Stimulated activated CD8-positive, alpha-beta memory T cell treated with anti-CD3 and anti-CD28 coated beads, Interleukin-7, amount 100 ng/mL, for 48 hours (primary cell): ENCODE measurements at places on chromosomes 7 and 10.

- DNase-seq: no peak
Observed at GRCh38 chr7:55887821-55888247, 578 bp downstream of the ZNF713 start.

DNA sequence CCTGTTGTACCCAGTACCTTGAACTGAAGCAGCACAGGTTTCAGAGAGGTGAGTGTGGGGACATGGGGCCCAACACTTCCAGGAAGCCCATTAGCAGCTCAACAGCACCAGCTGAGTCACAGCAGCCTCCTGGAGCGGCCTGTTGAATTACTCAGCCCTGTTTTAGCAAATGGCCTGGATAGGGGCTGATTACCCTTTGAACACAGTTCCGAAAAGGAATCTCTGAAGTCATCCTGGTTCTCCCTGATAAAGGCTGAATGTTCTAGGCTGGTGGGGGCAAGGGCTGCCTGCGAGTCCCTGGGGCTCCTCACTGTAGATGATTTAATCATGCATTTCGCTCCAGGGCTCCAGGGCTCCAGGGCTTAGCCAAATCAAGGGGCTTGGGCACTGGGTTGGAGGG is 287.5 kb downstream of the GRID1 start:
- no peak for DNase-seq

DNA sequence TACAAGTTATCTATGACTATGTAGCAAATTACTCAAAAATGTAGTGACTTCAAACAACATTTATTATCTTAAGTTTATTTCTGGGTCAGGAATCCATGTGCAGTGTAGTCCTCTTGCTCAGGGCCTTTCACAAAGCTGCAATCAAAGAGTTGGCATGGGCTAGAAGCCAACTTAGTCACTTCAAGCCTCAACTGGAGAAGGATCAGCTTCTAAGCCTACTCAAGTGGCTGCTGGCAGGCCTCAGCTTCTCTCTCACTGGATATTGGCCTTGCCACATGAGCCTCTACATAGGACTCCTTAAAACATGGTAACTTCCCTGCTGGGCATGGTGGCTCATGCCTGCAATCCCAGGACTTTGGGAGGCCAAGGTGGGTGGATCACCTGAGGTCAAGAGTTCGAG is 5.0 kb upstream of the NFE2L3 start:
- DNase-seq: no peak

DNA sequence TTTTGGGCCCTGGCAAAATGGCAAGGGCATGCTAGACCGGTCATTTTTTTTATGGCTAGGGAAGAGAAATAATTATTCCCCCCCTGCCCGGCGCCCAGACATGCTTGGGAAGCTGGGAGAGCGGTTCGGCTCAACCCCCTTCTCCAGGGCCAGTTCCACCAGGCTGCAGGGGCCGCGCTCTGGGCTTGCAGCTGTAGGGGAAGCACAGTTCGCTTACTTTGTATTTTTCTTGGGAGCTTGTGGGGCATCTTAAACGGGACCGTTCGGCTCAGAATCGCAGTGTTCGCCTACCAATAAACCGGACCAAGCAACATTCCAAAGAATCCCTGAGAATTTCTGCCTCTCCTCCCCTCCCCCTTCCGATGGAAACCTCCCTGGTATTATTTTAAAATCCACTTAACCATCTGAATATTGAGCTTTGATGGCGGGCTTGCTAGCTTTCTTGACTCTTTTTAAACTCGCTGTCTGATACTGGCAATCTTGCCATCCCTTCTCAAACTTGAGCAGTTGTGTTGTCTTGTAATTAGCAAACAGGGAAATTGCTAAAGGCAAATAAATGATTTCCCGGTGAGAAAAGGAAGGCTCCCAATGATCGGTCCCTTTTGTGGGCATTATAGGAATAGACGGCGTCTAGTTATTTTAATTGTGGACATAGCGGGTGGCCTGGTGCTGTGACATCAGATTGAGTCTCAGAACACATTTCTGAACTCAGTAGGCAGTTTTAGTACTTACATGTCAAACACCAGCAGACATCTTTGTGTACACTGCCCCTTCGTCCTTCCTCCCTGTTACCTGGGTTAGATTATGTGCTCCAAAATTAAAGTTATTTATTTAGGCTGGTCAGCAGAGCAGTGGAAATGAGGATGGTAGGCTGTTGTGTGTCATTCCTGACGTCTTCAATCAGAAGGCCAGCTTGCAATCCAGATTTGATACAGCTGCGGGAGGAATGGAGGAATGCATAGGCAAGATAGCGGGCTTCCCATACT is 3.4 kb downstream of the TCF7L2 start:
- no peak for DNase-seq

DNA sequence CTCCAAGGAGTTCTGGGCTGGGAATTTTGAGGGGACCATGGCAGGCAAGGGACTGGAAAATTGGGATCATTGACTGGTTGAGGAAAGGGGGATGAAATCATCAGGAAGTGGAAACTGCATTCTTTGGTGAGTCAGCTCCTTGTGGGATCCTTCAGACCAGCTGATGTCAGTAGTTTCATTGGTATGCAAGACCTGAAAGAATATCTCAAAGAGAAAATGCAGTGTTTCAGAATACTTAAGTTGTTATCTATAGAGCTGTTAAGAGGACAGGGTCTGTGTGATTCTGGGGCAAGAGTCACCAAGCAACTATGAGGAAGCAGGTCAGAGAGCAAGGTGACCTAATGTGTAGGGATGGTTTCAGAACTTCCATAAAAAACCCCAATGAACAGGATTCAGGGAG is 595.9 kb upstream of the AUTS2 start:
- no peak for DNase-seq

- no peak for DNase-seq
Observed at GRCh38 chr7:150788474-150789269, 11.5 kb downstream of the TMEM176B start.

DNA sequence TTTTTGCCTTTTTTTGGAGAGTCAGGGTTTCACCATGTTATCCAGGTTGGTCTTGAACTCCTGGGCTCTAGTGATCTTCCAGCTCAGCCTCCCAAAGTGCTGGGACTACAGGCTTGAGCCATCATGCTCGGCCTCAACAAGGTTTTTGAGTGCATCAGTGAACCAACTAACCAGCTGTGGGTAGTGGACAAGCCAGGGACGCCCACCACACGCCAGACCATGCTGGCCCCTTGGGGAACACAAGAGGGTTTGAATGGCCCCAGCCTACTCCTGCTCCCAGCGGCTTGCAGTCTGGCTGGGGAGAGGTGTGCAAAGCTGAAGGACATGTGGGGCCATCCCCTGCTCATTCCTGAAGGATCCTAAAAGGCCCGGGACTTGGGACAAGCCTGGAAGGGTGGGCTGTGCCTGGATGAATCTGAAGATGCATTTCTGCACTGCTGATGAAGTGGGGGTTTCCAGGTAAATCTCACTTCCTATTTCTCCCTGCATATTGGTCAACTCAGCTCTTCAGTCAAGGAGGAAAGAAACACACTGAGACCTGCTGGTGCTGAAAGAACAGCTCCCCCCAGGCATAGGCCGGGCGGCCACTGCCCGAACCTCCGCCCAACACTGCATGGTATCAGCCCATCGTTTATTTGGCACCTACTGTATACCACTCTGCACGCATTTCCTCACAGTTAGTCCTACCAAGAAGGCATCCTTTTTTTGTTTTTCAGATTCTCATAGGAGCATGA is 6.9 kb downstream of the MMD2 start:
- DNase-seq: no peak

DNA sequence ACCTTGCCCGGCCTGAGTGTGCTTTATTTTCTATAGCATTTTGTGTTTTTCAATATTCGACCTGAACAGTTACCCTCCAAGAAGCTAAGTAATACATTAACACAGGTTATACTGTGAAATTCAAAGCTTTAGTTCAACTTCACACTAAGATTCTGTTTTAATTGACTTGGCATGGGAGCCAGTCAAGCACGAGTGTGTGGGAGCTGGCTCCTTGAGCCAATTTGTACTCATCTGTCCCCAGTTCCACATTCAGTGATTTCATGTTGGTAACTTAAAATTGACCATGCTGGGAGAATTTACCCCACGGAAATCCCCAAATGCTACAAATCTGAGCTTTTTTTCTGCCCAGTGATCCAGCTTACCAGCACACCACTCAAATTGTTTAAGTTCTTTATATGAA is 20.3 kb downstream of the TSPAN12 start:
- no peak for DNase-seq

GRCh38 chr10:123833170-123833850 is 58.3 kb downstream of the CPXM2 start:
- no peak for DNase-seq

GRCh38 chr7:44387389-44387788 is 62.0 kb upstream of the CAMK2B start:
- no peak for DNase-seq

- DNase-seq: no peak
Observed at GRCh38 chr7:85612514-85612913, 425.7 kb upstream of the SEMA3D start.

- DNase-seq: no peak
Observed at GRCh38 chr10:101230183-101230917, 1.1 kb upstream of the LBX1 start.

DNA sequence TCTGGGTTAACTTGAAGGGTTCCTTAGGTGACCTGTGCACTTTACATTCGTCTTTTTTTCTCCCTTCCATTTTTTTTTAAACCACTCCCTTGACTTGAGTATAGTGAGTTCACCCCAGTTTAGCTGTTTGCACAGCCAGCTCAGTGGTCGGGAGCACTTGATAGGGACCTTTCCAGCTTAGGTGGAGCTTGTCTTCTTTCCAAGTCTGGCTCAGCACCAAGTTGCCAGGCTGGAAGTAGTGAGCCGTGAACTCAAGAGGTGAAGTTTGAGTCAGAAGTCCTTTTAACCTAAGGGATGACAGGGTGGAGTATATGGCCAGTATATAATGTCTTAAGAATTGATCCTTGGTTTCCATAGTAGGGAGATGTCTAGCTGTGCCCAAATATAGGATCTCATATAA is 7.2 kb downstream of the DNAH11 start:
- DNase-seq: no peak

- no peak for DNase-seq
Observed at GRCh38 chr7:23473844-23474093, 3.5 kb upstream of the IGF2BP3 start.

DNA sequence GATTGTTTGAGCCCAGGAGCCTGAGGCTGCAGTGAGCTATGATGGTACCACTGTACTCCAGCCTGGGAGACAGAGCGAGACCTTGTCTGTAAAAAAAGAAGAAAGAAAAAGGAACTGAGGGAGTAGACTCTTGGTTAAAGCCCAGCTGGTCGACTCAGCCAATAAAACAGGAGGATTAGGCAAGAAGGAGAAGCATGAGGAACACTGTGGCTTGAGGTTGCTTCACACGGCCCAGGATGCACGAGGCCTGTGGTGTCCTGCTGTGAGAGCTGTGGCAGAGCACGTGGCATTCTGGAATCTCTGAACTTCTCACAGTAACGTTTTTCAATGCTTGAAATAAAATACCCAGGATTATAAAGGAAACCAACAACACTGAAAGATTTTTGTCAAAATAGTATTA is 93.3 kb downstream of the CUL2 start:
- DNase-seq: no peak

DNA sequence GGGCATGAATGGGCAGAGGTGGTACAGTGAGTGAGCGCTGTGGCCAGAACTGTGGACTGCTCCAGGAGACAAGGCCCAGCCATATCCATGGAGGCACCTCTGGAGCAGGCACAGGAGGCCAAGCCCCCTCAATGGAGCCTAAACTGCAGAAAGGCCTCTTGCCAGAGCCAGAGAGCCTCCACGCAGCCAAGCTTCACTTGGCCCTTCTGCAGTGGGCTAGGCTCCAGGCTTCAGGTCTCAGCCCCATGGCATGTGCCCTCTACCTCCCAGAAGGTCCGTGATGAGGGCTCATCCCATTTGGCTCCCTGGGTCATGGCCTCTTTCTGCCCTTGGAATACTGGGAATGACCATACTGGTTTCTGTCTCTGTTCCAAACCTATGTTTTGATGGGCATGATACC is 8.9 kb downstream of the PDE1C start:
- DNase-seq: no peak

DNA sequence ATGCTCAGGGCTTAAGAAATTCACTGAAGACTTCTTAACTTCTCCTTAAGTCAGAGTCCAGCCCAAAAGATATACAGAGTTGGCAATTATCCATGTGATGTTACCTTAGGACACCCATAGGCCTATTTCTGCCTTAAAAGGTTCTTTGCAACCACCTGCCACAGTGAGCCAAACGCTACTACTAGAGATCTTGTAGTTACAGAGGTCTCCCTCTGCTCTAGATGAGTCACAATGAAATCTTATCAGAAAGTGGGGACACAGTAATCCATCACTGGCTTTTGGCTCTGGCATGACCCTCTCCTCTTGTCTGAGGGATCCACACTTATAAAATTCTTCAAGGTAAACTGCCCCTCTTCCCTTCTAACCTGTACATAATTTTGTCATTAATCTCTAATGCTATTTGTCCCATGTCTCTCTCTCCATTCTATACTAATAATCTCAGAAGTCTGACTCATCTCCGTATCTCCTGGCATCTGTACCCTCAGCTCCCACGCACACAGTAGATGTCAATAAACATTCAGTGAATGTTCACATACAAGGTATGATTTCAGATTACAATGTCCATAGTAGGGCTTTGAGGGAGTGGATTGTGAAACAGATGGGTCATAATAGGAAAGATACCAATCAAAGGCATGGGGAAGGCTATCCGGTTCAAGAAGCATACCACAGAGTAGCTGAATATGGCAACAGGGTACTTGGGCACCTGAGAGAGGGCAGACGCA is 112.1 kb downstream of the SGMS1 start:
- no peak for DNase-seq

GRCh38 chr7:47421456-47421855 is 160.5 kb downstream of the TNS3 start:
- no peak for DNase-seq

DNA sequence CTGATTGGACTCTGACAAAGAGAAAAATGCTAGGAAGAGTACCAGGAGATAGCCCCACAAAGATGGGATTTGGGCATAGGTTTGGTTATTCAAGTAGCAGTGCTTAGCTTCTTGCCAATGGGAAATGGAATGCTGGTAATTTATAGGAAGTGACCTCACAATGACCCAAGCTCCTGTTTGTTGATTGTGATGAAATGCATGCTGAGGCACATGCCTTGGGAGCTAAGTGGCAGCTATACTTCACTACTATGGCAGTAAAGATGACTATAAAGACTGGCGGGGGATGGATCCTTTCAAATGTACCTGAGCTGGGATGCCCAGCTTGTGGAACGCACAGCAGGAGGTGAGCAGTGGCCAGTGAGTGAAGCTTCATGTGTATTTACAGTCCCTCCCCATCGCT is 153.8 kb downstream of the ZNF22 start:
- no peak for DNase-seq

- DNase-seq: no peak
Observed at GRCh38 chr7:43508461-43508860, 74.4 kb upstream of the STK17A start.

DNA sequence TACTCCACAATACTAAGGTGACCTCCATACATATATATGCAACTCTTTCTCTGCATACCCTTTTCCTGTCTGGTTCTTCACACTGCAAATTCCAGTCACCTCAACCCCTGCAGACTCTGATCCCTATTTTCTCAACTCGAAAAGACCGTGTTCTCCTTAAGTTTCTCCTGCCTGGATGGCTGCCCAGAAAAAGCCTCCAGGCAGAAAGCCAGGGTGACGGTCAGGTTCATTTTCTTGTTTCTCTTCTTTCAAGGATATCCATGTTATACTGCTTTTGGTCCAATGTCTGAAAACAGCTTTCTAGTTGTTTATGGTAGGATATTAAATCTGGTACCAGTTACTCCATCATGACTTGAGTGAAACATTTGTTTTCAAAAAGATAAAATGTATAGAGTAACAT is 267.8 kb upstream of the MYO3A start:
- DNase-seq: no peak
